A673 (cell line): ENCODE measurements at places on chromosomes 4 and X. TPM values are rescaled to one million over a fixed set of nuclear protein-coding genes. Genes with fewer than 3 reads are reported as not detected.

DNA sequence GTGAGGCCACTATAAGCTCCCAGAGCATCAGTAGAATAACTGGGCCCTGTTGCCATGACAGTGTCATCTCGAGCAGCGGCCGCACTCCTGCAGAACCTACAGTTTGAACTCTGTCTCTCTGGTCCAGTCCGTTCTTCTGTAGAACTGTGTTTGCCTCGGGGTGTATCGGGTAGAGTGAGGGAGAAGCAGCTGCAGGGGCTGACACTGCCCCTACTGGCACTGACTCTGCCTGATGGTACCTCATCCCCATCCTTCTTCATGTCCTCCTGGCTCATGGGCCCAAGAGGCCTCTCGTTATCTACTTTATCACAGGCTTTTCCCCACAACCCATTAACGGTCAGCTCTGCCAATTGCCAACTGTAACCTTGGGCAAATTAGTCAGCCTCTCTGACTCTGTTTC lies 96.5 kb downstream of the NPNT start:
- no peak for DNase-seq

DNA sequence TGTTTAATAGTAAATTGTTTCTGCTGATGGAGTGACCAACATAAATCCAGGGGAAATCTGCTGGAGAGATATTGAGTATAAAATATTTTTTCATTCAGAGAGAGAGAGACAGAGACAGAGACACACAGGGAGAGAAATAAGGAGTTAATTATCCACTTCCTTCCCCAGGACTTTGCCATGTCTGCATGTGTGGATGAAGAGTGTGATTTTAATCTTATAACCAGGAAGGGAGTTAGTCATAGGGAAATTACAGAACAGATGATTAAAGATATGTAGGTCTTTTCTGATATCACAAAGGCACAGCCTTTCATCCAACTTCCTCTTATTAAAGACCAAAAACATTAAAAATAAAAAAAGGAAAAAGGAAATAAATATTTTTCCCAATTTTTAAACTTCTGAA lies 526.3 kb downstream of the SPRY1 start:
- DNase-seq: peak; percentile 82

- no peak for DNase-seq
Measured at GRCh38 chr4:43886196-43886595, 562.4 kb downstream of the KCTD8 start.

DNA sequence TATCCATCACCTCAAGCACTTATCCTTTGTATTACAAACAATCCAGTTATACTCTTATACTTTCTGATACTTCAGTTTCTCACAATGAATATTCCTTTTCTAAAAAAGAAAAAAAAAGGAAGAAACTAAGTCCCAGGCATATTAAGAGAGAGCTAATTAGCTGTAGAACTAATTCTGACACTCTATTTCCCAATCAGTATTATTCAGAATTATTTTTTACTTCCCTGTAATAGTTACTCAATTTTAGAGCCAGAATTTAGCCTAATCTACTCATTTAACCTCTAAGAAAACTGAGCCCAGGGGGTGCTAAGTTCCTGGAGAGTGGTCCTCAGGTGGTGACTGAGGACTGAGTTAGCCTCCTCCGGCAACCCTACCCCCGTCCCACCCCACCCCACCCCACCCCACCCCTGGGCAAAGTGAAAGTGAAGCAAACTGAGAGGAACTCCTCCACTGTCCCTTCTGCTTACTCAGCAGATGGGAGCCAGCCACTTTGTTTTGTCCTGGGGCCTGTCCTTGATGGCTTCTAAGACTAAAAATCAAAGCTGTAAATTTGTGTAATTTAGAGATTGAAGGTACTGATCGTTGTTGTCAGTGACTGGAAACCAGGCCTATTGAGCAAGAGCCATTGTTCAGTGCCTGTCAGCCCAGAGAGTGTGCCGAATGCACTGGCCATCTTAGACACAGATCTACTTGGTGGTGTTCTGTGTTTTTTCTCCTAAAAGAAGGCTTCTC lies 162.1 kb downstream of the CBR4 start:
- DNase-seq: peak; percentile 29

DNA sequence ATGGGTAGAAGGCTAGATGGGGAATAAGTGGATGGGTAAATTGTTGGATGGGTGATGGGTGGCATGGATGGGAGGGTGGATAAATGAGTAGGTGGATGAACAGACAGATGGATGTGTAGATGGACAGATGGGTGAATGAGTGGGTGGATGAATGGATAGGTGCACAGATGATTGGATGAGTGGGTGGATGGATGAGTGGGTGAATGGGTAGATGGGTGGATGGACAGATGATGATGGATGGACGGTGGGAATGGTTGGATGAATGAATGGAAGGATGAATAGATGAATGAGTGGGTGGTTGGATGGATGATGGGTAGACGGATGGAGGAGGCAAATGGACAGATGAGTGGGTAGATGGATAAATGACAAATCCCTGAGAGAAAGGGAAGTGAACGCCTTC lies 68.3 kb downstream of the EVC2 start:
- no peak for DNase-seq

Gene UGT2B15
- total RNA-seq: not detected in 2 replicates

Gene MAGEA2
- total RNA-seq: not detected in 2 replicates

Gene CENPVL3
- 20.8 and 21.7 TPM in 2 replicates for total RNA-seq

Gene PNMA5
- total RNA-seq: not detected in 2 replicates

Gene PLXNA3
- 49.8 and 54.6 TPM in 2 replicates for total RNA-seq
